Fibroblast of skin of left biceps (primary cell): ENCODE measurements at places on chromosomes 3 and 15.

DNA sequence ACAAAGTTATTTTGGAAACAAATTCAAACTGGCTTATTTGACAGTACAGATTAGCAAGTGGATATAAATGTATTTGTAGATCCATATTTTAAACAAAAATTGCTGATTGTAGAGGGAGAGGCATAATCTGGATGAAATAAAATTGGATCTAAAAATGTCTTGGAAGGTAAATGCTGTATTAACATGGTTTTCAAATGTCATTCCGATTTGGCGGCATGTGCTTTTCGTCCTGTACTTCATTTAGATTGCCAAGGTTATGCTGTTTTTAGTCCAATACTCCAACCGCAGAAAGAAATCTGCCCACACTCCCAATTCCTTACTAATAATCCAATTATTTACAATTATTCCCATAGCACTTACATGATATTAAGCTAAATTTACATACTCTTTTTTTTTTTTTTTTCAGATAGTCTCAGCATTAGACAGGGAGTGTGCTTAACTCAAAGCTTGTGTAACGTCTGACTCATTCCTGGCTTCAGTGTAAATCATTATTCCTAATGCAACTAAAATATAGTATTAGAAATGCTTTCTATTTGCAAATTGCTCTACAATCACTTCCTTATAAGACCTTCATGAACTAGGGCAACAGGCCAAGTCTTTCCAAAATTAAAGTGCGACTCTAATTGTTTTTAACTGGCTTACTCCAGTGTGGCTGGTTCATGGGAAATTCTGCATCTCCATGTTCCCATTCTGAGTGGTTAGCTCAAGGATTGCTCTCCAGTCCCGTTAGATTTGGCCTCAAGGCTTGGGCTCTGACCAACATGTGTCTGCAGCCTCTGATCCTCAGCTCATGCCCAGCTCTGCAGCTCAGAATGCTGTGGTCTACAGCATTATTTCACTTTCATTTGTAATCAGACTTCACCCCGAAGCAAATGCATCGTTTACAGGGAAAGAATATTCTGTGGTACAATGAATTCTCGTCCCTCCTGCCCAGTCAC is 103.9 kb downstream of the FBN1 start:
- DNase-seq = peak; percentile 70

GRCh38 chr3:17089314-17089700 is 204.6 kb downstream of the PLCL2 start:
- no peak for DNase-seq

DNA sequence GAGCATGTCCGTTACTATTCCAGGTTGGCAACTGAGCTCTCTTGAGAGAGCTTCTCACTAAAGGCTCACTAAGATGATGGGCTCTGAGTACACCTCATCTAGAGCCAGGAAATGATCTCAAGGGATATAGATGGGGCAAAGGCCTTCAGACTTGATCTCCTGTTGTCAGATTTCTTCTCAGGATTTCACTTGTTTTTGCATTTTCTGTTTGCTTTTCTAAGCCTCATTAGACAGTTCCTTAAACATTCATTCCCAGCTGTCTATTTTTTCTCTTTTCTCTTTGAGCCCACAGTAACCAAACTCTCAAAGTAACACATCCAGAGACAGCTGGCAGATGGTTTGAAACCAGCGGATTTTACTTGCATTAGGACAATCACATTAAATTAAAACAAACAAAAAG is 28.4 kb upstream of the ARL8B start:
- no peak for DNase-seq

- DNase-seq = peak; percentile 9
These were observed 28.2 kb downstream of the DUOX1 start for GRCh38 chr15:45157974-45158373.

DNA sequence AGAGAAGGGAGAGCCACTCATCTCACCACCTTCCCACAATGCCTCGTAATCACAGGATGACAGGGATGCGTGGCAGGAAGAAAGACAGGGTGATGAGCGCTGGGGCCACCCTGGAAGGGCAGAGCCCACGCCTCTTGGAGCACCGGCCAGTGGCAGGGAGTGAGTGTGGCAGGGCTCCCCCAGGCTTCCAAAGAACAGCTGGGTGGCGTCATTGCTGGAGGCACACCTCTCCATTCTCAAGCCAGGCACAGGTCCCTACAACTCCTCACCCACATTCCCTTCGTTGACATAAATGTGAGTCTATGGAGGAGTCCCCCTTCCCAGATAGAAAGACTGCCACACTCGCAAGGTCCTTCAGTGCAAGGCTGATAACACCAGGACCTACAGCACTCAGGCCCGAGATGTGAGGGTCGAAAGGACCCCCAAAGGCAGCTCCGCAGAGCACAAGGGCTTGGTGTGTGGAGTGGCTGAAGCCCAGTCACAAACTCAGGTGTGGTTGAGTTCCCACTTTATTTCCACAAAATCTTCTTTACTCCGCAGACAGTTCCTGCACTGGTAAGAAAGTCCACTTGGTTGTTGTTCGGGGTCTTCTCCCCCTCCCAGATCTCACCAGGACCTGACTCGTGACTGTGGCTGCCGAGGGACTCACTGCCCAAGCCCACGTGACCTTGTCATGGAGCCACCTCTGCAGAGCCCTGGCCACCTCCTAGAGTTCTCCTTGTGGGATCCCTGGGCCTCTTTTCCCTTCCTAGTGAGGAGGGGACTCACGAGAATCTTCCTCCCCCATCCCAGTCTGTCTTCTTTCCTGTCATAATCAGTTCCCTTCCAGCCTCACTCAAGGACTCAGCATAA is 22.4 kb upstream of the CORO2B start:
- DNase-seq = no peak

DNA sequence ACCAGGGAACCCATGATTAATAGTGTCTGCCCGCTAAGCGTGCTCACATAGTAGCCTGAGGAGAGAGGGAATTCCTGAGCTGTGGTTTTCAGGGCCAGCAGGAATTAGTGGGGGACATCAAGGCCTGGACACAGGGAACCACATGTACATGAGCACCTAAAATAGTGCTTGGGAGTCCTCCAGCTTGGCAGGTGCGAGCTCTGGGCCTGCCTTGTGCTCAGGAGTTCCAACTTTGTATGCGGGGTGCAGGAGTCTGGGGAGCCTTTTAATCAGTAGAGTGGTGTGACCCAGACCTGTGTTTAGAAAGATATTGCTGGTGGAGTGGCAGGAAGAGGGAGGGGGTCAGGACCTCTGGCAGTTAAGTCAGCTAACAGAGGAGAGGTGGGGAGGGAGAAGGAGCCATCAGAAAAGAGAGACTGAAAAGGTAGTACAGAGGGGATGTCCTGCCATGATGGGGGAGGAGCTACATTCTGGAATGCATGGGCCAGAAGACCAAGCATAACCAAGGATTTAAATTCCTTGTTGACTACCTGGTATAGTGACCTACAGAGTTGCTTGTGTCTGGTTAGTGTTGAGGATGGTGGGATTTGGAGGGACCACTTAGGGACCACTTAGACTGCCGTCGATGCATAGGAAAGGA is 1.9 kb downstream of the DAG1 start:
- DNase-seq = no peak

DNA sequence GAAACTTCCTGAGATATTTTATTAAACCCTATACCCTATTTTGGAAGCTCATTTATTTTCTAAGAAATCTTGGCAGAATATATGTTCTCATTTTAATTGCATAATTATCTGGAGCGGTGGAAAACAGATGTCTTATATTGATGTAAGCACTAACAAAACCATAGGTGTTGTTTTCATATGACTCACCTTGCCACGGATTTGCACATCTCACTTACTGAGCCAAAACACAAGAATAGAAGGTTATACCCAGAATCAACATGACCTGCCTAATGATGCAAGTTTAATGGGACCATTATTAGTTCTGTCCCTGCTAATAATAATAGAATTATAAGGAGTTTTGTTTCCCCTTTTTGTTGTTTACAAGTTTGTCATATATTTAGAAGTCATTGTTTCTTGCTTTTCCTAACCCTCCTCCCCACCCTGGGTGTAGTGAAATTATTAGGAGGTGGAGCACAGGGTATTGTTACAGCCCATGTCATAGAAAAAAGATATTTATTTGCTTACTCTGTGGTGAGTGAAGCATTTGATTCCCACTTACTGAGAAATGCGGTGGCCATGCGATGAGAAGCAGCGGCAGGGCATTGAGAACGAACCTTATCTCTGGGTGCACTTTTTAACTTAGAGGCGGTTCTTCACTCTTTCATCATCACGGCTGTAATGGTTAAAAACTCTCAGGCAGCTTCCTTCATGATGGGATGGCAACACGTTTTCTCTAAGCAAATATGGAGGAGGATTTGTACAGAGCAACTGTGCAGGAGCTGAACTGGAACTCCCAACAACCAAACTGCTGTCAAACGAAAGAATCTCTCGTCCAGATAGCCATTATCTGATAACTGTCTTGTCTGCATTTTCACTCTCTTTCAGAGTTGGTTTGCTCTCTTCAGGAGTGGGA is 521 bp downstream of the IL5RA start:
- no peak for DNase-seq

- no peak for DNase-seq
These were observed 249.5 kb upstream of the AZI2 start for GRCh38 chr3:28598165-28598564.

GRCh38 chr3:98779541-98780335 is 16.6 kb downstream of the ST3GAL6 start:
- DNase-seq = no peak

- no peak for DNase-seq
These were observed 83.3 kb upstream of the KCNH8 start for GRCh38 chr3:19065027-19065426.

- no peak for DNase-seq
These were observed 92.6 kb downstream of the STT3B start for GRCh38 chr3:31625358-31625757.

DNA sequence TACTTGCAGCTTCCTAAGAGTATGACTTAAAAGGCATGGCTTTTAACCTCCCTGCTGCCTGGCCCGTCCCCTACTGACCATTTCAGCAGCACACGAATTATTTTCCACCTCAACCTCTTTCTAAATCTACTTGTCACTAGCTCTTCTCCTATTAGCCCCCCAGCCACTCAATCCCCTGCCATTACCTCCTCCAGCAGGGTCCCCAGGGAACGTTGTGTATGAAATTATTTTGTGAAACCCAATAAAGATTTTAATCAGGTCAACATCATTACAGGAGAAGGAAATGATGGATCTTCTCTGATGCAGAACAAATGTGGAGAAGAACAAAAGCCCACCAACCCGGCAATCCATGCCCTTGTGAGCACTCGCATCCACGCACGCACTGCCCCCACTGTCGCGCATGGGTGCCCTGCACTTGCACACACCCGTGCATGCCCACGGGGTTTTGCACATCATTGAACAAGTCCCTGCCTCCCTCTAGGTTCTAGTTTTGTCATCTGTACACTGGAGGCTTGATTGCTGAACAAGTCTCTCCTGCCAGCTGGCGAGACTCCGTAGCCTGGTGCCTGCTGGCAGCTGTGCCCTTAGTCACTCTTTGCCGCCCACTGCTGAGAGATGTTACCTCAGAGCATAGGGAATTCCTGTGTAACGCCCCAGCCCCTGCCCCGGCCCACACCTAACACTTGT is 51.6 kb downstream of the LINGO1 start:
- DNase-seq = no peak

DNA sequence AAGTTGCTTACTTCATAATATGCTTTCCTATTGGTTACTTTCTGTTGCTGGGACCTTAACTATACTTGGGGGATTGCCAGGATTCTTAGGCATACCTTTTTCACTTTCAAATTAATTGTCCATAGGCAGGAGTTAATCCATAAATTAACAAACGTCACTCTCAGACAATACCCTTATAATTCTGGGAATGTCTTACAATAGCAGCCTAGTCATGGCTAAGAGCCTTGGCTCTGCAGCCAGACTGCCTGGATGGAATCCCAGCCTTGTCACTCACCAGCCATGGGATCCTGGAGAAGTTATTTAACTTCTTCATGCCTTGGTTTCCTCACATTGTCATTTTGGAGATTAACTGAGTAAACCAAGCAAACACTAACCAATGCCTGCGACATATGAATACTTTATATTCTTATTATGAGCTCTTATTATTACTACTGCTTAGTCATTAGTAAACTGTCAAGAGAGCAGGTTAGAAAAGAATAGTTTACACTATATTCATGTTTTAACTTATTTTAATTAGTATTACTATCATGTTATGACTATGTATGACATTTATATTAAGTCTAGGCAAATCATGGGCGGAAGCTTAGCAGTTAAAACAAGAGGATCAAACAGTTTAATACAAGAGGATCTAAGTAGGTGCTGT is 29.0 kb downstream of the GYG1 start:
- no peak for DNase-seq

- no peak for DNase-seq
These were observed 121.9 kb downstream of the NEO1 start for GRCh38 chr15:73174171-73174570.
